ENCODE measurements at places on chromosomes 16 and 17.
A peak's percentile ranks its signal among the peaks of the same experiment; 100 is the strongest.

GRCh38 chr17:36104701-36105181 lies 1.1 kb downstream of the CCL4 start:
- DNase-seq: no peak

- no peak for DNase-seq
Observed at GRCh38 chr17:77610518-77610893, 348.0 kb upstream of the TNRC6C start.

GRCh38 chr17:17042851-17043460 lies 699 bp downstream of the MPRIP start:
- DNase-seq: no peak

GRCh38 chr16:89135971-89136765 lies 35.4 kb upstream of the CDH15 start:
- no peak for DNase-seq

GRCh38 chr16:29906520-29907244 lies 6.4 kb downstream of the ASPHD1 start:
- no peak for DNase-seq

DNA sequence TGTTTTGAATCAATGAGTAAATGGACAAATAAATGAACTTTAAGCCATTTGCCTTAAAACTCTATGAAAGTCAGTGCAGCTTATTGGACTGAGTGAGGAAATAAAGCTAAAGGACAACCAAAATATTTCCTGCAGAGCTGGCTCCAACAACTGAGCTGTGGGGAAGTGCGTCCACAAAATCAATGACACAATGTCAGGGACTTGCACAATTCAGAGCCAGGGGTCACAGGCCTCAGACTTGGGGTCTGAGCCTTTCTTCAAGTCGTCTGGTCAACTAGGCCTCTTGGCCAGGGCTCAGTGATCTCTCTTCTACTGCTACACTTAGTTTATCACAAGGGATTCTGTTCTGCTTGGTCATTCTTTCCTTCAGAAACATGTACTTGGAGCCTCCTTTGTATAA lies 26.2 kb upstream of the RHBDL3 start:
- DNase-seq: no peak

DNA sequence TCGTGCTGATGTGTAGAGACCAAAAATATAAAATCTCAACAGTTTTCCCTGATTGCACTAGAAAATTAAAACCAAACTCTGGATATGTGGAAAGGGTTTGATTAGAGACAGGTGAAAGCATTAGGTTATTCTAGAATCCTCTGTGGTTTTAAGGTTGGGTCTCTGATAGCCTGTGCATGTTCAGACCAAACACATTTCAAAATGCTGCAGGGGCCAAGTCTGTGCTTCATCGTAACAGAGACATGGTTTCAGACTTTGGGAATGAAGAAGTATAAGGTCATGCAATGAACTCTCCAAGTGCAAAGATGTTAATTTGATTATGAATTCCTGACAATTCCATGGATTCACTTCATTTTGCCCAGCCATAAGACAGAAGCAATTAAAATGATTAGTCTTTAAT lies 261.0 kb upstream of the KCNJ16 start:
- no peak for DNase-seq

- DNase-seq: no peak
Observed at GRCh38 chr17:17063546-17064122, 21.4 kb downstream of the MPRIP start.

DNA sequence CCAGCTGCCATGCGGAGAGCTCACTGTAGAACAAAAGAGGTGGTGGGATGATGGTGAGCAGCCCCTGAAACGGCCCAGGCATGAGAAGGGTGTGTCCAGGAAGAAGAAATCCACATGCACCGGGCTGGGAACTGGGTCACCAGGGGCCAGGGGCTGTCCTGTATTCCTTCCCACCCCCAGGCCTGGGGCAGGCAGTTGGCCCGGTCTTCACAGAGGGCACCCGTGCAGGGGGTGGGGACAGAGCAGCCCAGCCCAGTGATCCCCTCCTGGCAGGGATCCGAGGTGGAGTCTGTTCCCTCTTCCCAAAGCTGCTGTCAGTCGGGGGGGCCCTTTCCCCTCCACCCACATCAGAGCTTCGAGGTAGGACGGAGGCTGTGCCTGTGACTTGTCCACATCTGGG lies 9.2 kb downstream of the HS3ST6 start:
- no peak for DNase-seq

DNA sequence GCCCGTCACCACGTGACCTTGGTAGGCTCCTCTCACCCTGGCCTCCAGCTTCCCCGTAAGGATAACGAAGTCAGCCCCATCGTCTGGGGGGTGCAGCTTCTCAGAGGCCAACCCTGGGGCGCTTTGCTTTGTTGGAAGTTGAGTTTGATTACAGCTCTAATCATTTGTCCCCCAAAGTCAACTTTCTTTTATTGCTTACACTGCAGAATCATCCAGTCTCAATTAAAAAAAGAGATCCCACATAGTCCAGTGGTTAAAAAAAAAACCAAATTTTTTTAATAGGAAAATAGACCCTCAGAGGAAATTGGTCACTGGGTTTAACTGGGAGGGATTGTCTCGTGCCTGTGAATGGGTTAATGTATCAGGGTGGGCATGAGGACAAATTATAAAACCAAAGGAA lies 7.8 kb upstream of the GPRC5C start:
- DNase-seq: no peak

DNA sequence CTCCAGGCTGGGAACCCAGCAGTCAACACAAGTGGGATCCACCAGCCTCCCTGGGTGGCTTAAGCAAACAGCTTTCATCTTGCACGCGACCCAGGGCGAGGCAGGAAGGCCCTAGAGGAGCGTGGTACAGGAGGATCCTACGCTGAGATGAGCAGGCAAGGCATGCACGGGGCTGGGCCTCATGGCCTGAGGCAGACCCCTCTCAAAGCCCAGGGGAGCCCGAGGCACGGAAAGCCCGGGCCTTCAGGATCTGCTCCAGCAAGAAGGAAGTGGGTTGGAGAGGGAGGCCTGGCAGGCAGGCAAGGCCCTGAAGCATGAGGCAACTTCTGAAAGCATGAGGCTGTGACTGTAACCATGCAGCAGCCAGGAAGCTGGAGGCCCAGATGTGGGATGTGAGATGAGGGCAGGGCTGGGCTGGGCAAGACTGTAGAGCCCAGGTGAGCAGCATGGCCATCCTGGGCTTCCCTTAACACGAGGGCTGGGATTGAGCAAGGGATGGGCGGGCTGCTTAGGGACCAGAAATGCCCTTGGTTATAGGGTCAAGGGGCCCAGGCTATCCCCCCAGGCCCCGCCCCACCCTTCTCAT lies 338.7 kb downstream of the C16orf95 start:
- DNase-seq: no peak

GRCh38 chr16:73743665-73744496 lies 552.7 kb upstream of the PSMD7 start:
- DNase-seq: no peak

GRCh38 chr17:36722121-36722902 lies 120.9 kb downstream of the MRM1 start:
- DNase-seq: peak; percentile 91

- no peak for DNase-seq
Observed at GRCh38 chr17:57924677-57925076, 30.5 kb downstream of the CUEDC1 start.

GRCh38 chr16:61654962-61655361 lies 381.3 kb downstream of the CDH8 start:
- no peak for DNase-seq

DNA sequence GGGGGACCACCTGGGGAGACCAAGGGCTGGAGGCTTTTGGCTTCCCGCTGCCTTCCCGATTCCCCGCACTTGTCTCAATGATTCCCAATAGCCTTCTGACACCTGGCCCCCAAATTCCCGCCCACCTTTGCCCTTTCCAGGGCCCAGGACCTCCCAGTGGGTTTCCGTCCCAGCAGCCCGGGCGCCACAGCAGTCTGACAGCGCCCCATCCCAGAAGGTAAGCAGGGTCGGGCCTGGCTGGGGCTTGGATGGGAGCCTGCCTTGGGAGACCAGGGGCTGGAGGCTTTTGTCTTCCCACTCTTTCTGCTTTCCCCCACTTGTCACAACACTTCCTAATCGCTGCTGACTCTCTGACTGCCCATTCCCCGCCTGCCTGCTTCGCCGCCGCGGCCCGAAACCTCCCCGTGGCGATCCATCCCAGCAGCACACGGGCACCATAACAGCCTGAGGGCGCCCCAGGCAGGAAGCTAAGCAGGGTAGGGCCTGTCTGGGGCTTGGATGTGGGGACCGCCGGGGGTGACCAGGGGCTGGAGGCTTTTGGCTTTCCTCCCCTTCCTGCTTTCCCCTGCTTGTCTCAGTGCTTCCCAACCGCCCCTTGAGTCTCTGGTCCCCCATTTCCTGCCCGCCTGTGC lies 2289.3 kb downstream of the TP53TG3F start:
- no peak for DNase-seq

- DNase-seq: peak; percentile 84
Observed at GRCh38 chr16:1188432-1189189, 35.7 kb downstream of the CACNA1H start.
